ENCODE measurements at places on chromosomes 6 and 20.

DNA sequence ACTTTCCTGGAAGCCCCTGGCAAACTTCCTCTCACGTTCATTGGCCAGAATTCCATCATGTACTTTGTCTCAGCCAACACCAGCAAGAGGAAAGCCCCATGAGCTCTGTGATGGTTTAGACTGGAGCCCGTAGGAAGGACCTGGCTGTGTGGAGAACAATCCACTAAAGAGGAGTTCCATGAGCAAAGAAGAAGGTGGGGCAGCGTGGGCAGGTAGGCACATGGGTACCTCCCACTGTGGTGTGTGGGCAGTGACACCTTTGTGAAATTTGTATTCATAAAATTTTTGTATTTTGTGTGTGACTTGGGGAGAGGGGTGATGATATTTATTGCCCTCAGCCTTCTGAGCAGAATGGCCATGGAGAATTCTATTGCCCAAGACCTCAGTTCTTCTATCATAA lies 89.5 kb upstream of the SCP2D1 start:
- H3K27me3 ChIP-seq = no peaks in the 10 kb centered on the region
- H3K36me3 ChIP-seq = no peaks in the 10 kb centered on the region
- H3K4me3 ChIP-seq = no peak overlapping the region
- no peak overlapping the region for H3K27ac ChIP-seq
- peaks cover 5% of the 10 kb centered on the region for H3K4me1 ChIP-seq

DNA sequence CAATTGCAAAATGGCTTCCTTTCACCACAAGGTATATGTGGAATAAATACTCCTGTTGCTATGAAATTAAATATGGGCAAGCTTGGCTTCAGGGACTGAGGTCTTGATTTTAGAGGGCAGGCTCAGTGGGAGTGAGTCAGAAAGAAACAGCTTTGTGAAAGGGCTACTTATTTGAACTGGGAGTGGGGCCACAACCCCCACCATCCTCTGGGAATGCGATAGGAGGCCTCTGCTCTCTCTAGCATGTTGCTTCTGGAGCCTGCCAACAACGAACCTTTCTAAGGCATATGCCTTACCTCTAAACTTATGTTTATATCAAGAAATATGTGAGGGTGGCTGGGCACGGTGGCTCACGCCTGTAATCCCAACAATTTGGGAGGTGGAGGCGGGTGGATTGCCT lies 149.7 kb downstream of the LRRC1 start:
- H3K4me1 ChIP-seq = no peaks in the 10 kb centered on the region
- H3K4me3 ChIP-seq = no peak overlapping the region
- no peaks in the 10 kb centered on the region for H3K36me3 ChIP-seq
- DNase-seq = no peak

DNA sequence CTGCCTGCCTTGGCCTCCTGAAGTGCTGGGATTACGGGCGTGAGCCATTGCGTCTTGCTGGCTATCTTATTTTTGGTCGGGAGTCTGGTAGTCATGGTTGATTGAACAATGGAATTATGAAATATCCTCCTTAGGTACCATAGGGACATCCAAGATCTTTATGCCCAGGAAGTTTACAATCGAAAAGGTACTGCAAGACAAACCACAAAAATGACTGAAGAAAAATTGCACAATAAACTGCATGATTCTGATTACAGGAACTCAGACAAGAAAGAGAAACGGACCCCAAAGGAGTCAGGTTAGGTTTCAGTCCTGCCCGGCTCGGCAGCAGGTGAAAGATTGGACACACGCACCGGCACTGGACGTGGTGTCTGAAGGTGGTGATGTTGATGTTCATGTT lies 5.3 kb downstream of the SLC26A8 start:
- no peaks in the 10 kb centered on the region for H3K27me3 ChIP-seq
- no peak overlapping the region for H3K4me3 ChIP-seq
- no peaks in the 10 kb centered on the region for H3K36me3 ChIP-seq
- no peak overlapping the region for H3K27ac ChIP-seq
- peaks cover 4% of the 10 kb centered on the region for H3K4me1 ChIP-seq
- no peak for DNase-seq

DNA sequence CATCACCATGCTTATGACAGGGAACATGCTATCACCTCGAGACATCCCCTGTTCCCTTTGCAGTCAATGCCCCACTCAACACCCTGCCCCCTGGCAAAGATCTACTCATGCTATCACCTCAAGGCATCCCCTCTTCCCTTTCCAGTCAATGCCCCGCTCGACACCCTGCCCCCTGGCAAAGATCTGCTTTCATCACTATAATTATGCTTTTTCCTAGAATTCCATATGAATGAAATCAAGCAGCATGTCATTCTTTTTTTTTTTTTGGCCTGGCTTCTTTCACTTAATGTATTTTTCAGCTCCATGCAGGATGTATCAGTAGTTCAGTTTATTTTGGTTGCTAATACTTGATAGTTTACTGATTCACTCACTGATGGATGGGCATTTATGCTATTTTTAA lies 554.9 kb downstream of the CDH26 start:
- DNase-seq = no peak
- H3K36me3 ChIP-seq = no peaks in the 10 kb centered on the region
- H3K27me3 ChIP-seq = no peaks in the 10 kb centered on the region
- peaks cover 2% of the 10 kb centered on the region for H3K4me1 ChIP-seq

DNA sequence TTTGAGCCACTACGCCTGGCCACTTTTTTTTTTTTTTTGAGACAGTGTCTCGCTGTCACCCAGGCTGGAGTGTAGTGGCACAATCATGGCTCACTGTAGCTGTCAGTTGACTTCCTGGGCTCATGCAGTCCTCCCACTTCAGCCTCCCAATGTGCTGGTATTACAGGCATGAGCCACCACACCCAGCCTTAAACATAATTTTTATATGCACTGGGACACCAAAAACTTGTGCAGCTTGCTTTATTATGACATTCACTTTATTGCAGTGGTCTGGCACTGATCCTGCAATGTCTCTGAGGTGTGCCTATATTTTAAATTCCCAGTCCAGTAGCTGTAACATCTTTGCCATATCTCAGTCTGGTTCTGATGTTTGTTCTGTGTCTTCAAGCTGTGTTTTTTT lies 34.7 kb downstream of the KAT14 start:
- no peak for DNase-seq
- H3K4me1 ChIP-seq = no peaks in the 10 kb centered on the region
- H3K27me3 ChIP-seq = no peaks in the 10 kb centered on the region
- H3K4me3 ChIP-seq = no peak overlapping the region
- H3K36me3 ChIP-seq = no peaks in the 10 kb centered on the region

GRCh38 chr20:24136659-24137246 lies 148.2 kb upstream of the GGTLC1 start:
- no peak overlapping the region for H3K27ac ChIP-seq
- no peak overlapping the region for H3K4me3 ChIP-seq
- H3K36me3 ChIP-seq = no peaks in the 10 kb centered on the region

GRCh38 chr6:35776364-35777215 lies at the start of gene CLPSL2:
Gene CLPSL2 (plus strand): TSS chr6:35776598. CDS start chr6:35776619, 21 bp downstream.
- H3K27ac ChIP-seq = no peak within 1 kb of the TSS
- no peaks in the 10 kb centered on the region for H3K27me3 ChIP-seq
- no peak for DNase-seq
- H3K4me3 ChIP-seq = peak within 1 kb of the TSS; percentile 42
- H3K4me1 ChIP-seq = no peaks in the 10 kb centered on the region

GRCh38 chr20:38191654-38192053 lies 26.6 kb upstream of the TGM2 start:
- no peaks in the 10 kb centered on the region for H3K36me3 ChIP-seq
- H3K4me1 ChIP-seq = no peaks in the 10 kb centered on the region
- H3K27me3 ChIP-seq = no peaks in the 10 kb centered on the region
- DNase-seq = no peak
- no peak overlapping the region for H3K27ac ChIP-seq
- no peak overlapping the region for H3K4me3 ChIP-seq

DNA sequence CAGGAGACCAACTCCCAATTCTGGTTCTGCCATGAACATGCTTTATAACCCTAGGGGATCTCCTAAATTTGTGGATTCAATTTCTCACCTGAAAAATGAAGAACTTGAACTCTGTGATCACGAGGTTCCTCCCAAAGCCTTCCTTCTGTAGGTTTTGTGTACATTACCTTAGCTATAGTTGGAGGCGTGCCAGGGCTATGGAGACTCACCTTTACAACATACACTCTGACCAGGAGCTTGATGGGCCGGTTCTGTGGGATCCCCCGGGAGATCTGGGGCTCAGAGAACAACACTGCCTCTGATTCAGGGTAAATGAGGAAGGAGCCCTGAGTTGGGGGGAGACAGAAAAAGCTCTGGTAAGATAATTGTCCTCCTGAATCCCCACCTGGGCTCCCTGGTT lies 34.1 kb downstream of the ERGIC3 start:
- H3K4me3 ChIP-seq = no peak overlapping the region
- no peaks in the 10 kb centered on the region for H3K36me3 ChIP-seq
- H3K27me3 ChIP-seq = no peaks in the 10 kb centered on the region
- H3K4me1 ChIP-seq = no peaks in the 10 kb centered on the region

- no peak overlapping the region for H3K27ac ChIP-seq
- H3K4me1 ChIP-seq = no peaks in the 10 kb centered on the region
- H3K4me3 ChIP-seq = no peak overlapping the region
- H3K36me3 ChIP-seq = no peaks in the 10 kb centered on the region
- no peaks in the 10 kb centered on the region for H3K27me3 ChIP-seq
- no peak for DNase-seq
These were observed 95.7 kb downstream of the EPHA7 start for GRCh38 chr6:93323630-93324029.

DNA sequence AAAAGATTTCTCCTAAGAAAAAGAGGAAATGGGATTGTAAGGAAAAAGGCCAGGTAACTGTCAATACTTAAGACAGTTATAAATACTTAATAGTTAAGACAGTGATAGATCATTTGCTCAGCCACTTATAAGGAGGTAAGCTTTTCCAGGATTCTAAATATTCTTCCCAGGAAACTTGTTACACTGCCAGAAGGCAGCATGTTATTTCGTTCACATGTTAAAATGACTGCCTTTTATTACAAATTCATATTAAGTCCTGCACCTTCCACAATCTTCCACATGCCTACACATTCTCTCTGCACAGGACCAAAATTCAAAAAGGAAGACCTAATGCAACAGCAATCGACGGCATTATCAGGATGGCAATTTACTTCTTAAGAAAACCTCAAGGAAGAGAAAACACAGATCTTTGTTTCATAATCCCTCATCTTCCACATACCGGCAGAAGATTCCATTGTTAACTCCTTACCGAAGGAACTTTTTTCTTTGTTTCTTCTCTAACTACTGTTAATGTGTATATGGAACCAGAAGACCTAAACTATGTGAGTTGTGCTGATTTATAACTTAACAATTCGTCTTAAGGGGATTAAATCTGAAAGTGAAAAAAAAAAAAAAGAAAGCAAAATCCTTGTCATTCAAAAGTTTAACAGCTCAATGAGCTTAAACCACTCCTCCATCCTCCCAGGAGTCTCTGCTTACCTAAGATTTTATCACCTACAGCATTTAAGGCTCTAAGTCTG lies 799 bp downstream of the TAAR2 start:
- no peaks in the 10 kb centered on the region for H3K27me3 ChIP-seq
- H3K4me1 ChIP-seq = no peaks in the 10 kb centered on the region
- no peaks in the 10 kb centered on the region for H3K36me3 ChIP-seq
